ENCODE measurements at places on chromosomes 2 and 18. TPM values are rescaled to one million over a fixed set of nuclear protein-coding genes. Genes with fewer than 3 reads are reported as not detected.
A peak's percentile ranks its signal among the peaks of the same experiment; 100 is the strongest.

DNA sequence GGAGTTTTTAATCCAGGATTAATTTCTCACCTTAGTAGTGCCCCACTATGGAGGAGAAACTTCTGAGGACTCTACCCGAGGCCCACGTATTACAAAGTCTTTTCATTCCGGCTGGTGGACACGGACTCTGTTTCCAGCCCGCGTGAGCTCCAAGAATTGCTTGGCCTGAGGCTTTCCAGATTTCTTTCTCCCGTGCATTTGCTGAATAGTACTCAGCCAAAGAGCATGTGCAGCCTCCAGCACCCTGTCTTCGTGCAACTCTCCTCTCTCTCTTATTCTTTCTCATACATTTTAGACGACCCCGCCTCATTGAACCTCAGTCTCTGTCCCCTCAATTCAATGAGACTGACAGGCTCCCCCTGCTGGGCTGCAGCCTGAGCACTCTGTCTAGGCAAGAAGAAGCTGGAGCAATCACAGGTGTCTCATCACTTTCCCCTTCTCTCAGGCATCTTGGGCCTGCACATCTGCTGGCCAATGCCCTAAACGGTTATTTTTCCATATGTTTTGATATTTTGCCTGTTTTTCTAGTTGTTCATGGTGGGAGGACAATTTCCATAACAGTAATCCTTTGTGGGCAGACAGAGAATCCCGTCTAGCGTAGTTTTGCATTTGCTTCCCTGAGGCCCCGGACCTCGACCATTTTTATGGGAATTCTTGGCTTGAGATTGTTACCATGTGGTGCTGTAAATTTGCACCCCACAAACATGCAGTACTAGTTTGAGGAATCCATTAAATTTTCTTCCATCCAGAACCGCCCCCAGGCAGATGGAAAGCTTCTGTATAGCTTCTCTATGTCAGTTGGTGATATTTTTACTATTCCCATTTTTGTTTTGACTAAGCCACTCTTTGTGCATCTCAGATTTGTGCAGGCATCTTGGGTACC lies 50.1 kb upstream of the LPIN2 start:
- DNase-seq: peak; percentile 48

DNA sequence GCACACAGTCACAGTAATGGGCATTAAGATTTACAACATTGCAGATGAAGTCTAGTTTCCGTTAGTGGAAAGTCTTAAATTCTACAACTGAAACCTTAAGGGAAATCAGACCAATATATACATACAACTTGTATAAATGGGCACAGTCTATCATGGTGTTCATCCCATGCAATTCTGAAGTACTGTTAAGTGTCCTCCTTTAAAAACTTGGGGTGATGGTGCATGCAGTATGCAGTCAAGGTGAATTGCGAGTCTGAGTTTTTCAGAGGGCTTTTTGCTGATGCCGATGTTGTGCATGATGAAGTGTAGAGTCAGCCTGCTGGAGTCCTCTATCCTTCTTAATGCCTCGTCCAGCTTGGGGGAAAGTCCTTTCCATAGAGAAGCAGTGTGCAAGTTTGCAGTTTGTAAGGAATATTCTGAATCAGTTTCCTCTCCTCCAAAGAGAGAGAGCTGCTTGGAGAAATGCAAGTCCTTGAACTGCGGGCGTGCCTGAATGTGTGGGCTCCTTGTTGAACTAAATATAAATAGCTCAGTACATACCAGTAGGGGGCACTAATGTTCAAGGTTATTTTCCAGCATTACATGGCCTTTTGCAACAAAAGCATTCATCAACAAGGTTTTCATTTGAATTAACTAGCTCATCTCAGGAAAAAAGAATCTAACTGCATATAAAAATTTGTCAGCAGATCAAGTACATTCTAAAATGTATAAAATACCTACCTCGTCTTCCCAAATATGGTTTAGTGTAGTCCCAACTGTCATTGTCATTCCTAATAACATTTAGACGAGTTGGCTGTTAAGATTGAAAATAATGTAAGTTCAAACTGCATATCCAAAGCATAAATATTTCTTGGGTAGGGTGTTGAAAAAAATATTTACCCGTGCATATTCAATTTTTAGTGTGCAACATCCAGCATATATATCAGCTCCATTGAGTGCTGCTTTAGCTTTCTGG lies 21.3 kb downstream of the HNRNPLL start:
- no peak for DNase-seq

PSD4 gene
- 37.6 TPM for total RNA-seq

DNA sequence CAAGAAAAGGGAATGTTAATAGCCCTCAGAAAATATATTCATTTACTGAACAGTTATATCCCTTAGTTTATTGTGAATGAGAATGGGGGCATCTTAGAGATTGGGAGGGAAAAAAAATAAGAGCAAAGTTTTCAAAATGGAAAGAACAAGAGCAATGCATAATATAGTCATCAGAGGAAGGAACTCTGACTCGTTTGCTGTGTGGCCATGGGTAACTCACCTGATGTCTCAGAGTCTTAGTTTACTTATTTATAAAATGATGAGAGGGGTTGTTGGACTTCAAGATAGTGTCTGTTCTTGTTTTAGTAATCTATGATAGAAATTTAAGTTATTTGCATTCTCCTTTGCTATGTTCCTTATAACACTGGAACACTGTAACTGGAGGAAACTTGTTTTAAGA lies 70.7 kb downstream of the EML4 start:
- no peak for DNase-seq

DNA sequence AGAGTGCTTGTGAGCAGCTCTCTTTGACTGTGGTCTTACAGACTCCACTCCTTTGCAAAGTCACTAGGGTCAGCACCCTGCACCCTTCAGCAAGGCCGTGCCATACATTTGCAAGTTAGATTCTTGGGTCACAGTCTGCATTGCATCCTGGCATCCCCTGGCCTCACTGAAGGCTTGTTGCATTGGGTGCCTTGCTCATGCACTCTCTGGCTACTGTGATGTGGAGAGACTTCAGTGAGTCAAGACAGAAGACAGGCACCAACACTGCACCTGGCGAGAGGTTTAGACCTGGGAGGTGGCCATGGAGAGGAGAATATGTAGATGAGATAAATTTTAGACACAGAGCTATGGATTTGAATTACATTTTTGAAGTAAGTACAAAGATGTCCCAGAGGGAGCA lies 146.4 kb upstream of the COPS8 start:
- no peak for DNase-seq

- DNase-seq: no peak
These were observed 204.0 kb downstream of the PARD3B start for GRCh38 chr2:204749319-204749718.
